ENCODE measurements at places on chromosomes 1 and 21. TPM values are rescaled to one million over a fixed set of nuclear protein-coding genes. Genes with fewer than 3 reads are reported as not detected.

DNA sequence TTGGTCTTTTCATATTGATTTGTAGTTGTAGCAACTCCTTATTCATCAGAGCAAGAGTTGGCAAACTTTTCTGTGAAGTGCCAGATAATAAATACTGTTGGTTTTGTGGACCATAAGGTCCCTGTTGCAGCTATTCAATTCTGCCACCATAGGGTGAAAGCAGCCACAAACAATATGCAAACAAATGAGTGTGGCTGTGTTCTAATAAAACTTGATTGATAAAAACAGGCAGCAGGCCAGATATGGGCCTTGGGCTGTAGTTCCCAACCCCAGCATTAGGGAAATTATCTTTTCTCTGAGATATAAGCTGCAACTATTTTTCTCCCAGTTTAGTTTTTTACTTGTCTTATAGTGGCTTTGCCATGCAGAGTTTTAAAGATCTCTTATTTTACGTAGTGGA lies 469.2 kb downstream of the SMYD3 start:
- no peak for DNase-seq

- no peak for DNase-seq
Observed at GRCh38 chr1:90417126-90417525, 300.0 kb downstream of the BARHL2 start.

DNA sequence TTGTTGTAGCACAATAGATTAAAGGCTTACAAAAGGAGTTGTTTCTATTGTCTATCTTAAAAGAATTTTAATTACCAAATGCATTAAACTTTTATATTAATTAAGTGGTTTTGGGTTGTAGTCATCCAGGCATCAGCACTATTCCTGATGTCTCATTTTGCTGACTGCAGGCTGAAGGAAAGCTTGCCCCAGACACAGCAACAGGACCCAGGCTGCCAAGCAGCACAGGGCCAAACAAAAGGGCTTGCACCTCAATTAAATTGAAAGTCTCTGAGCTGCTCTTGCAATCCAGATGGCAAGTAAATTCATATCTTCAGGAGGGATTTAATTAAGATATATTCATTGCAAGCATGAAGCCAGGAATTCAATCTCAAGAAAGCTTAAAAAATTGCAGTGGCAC lies 80.7 kb upstream of the CHODL start:
- no peak for DNase-seq

GRCh38 chr1:169698976-169699375 lies 12.4 kb downstream of the SELL start:
- DNase-seq, result no peak

- peak; percentile 85 for DNase-seq
Observed at GRCh38 chr1:39204441-39205081, at the start of gene MACF1. Gene MACF1, plus strand, starts transcription at chr1:39204695. Its CDS starts 328 bp downstream, at chr1:39205023.

DNA sequence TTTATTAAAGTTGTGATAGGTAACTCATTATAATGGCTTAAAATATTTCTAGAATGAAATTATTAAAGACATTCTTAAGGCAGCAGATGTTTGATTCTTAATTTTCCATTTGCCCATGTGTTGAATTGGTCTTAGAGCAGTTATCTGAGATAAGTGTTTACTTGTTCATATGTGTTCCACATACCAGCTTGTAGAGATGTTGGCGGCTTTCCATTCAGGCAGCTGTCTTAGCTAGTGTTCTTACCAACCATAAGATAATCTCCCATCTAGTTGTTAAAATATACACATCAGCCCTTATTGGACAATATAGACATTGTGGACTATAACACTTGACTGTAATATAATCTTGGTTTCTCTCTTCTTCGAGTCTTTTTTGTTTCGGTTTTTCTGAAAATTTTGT lies 1372.9 kb upstream of the ADGRL2 start:
- no peak for DNase-seq

- DNase-seq, result peak; percentile 92
Observed at GRCh38 chr1:156508205-156508954, 7.8 kb upstream of the MEF2D start.

GRCh38 chr1:32142446-32143301 lies 34.8 kb downstream of the KPNA6 start:
- peak; percentile 55 for DNase-seq

- no peak for DNase-seq
Observed at GRCh38 chr1:174874331-174875053, 125.3 kb upstream of the CACYBP start.

DNA sequence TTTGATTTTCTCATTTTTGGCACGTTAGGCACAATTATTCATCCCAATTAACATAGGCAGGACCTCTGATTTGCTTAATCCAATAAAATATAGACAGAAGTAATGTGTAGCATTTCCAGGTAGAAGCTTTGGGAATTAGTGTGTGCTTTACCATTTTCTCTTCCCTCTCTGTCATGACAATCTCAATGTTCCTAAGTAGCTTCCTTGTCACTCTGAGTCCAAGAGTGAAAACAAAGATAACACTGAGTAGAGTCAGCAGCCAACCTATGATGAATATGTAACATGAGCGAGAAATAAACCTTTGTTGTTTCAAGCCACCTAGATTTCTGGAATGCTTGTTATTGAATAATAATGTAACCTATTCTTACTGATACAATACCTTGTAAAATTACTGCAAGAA lies 283.8 kb downstream of the OMA1 start:
- DNase-seq, result no peak

- DNase-seq, result no peak
Observed at GRCh38 chr1:28021064-28021463, 61.3 kb downstream of the XKR8 start.

DNA sequence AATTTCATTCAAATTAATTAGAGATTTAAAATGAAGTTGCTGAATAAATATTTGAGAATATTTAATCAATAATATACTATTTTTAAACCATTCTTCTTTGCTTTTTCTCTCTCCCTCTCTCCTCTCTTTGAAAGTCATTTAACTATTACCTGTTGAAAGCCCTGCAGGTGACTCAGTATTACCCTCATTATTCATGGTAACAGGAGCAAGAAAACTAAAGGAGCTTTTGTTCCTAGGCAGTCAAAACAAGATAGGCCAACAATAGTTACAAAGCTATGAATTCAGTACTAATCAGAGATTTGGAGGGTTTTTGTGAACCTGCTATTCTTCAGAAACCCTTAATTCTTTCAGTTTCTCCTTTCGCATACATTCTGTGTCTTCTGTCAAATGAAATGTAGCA lies 721.3 kb upstream of the NCAM2 start:
- DNase-seq, result no peak

DNA sequence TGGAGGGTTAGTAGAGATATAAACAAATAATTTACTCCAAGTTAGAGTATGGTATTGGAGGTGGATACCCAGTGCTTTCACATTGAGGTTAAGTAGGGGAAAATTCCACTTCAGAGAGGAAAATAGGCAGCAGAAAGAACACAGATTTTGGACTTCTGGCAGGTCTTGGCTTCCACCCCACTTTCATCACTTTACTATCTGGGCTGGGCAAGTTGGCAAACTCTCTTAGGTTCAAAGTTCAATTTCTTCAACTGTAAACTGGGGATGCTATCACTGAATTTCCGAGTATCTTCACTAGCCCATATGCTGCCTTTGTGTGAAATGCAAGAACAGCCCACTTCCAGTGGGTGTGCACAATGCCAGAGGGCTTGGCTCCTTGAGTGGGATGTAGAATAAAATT lies 214.9 kb downstream of the GABPA start:
- DNase-seq, result no peak

GRCh38 chr21:30234643-30235042 lies 18.7 kb upstream of the CLDN8 start:
- DNase-seq, result no peak

DNA sequence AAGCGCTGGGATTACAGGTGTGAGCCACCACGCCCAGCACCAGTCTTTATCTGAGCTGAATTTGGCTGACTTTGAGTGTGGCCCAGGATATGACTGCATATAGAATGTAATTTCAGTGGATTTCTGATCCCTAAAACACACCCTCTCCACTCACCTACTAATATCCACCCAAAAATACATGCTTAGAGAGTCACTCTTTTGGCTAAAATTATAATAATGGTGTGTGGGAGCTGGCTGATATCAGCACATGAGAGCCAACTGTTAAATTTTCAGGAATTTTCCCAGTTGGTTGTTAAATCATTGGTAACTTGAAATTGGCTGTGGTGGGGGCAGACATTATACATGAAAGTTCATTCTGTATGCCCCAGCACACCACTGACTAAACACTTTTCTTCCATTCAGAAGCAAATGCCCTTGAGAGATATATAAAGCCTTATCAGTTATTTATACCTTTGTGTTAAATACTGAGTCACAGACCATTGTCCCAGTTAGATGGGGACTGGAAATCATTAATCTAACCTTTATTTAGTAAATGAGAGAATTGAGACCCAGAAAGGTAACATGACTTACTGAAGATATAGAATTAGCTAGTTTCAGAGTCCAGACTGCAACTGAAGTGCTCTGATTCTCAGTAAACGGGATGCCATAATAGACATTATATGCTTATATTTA lies 9.9 kb upstream of the CD247 start:
- DNase-seq, result no peak

DNA sequence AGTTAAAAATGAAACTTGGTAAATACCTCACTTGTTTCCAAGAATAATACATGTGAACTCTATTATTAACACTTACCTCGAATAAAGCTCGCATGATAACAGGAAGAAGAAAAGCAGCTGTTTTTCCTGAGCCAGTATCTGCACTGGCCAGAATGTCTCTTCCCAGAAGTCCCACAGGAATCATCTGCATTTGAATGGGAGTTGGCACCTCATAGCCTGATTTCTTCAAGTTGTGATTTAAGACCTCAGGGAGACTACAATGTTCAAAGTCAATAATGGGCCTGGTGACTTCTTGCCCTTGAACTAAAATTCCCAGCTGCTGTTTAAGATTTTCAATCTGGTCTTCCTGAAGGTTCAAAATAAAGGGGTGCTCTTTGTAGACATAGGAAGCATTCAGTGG lies 3.8 kb downstream of the DDX59 start:
- no peak for DNase-seq

DNA sequence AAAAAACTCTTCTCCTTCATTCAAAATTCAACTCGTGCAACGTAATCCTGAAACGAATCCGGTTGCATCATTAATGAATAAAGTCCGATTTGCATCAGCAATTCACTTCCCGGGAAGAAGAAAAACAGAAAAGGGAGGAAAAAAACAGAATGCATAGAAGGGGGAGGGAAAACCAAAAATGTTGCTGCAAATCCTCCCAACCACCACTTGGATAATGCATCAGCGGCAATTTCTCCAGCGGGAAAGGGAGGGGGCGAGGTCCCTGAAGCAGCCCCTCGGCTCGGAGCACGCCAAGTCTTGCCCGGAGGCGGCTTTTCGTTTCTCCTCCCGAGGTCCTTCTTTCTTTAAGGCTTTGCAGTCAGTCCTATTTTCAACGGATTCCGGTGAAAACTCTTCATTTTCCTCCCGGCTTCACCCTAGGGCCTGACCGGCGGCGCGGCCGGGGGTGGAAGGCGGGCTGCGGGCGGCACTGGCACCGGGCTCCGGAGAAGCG lies 723 bp downstream of the CDC42BPA start:
- DNase-seq, result peak; percentile 51

GRCh38 chr1:91513706-91514105 lies 13.1 kb downstream of the CDC7 start:
- DNase-seq, result no peak

DNA sequence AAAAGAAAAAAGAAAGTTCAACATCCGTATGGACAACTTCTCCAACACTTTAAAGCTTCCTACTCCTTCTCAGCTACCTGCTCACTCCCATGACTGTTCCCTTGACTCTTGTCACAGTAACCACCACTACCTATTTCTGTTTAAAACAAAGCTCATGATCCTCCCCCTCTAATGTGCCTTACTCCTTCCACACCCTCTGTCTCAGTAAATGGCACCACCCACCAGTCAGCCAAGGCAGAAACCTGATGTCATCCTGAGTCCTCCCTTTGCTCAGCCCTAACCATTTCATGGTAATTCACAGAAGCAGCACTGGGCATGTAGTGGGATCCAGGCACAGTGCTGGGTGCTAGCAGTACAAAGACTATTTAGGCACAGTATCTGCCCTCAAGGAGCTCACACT lies 63.0 kb upstream of the PPM1J start:
- DNase-seq, result no peak

- DNase-seq, result no peak
Observed at GRCh38 chr1:31064111-31064717, 1.3 kb downstream of the PUM1 start.

- DNase-seq, result peak; percentile 96
Observed at GRCh38 chr1:95233737-95234500, at the start of gene RWDD3. Gene RWDD3, plus strand, starts transcription at chr1:95234210. Its CDS starts 21 bp downstream, at chr1:95234231.

RNF186 gene
- not detected for total RNA-seq

LIN28A gene
- total RNA-seq, result not detected

ELAPOR1 gene
- 0.55 TPM for total RNA-seq

RPE65 gene
- not detected for total RNA-seq

TRAF3IP3 gene
- 4.3 TPM for total RNA-seq

PHF13 gene
- total RNA-seq, result 19.3 TPM

FMO2 gene
- 213 TPM for total RNA-seq

LCE3D gene
- total RNA-seq, result not detected
